G401 (cell line): ENCODE measurements at places on chromosomes 3 and 15.

- DNase-seq: no peak
Measured at GRCh38 chr15:78750566-78750965, 60.7 kb downstream of the ADAMTS7 start.

DNA sequence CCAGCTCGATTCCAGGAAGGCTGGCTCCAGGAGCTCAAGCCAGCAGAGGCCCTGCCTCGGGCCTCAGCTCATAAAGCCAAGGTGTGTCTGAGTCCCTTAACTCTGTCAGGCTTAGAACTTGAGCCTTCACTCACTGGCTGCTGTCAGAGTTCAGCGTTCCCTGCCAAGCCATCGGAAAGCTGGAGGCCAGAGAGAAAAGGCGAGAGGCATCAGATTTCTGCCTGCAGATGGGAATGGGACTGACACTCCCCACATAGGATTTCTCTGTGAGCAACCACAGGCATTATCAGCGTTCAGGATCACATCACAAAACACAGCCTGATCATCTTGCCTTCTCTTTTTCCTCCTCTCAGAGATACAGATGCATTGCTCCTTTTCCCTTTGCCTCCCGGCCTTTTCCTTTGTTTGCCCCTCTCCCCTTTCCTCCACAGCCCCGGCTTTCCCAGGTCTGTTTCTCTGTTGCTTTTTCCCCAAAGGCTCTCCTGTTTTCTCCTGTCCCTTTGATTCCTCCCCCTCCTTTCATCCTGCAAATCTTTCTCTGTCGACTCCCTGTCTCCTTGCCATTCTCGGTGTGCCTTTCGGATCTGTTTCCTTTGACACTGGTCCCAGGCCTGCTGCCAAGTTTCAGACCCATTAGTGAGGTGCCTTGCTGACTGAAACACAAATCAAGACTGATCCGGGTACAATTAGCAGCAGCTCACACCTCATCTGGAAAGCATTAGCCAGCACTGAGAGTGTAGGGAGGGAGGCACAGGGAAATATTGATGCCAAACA lies 44.5 kb upstream of the BOC start:
- peak; percentile 51 for DNase-seq

- DNase-seq: no peak
Measured at GRCh38 chr3:56154297-56154696, 314.0 kb downstream of the ERC2 start.

- DNase-seq: no peak
Measured at GRCh38 chr15:40097968-40098476, 10.7 kb downstream of the BMF start.

GRCh38 chr15:74319596-74320351 lies 47.7 kb downstream of the CYP11A1 start:
- no peak for DNase-seq

DNA sequence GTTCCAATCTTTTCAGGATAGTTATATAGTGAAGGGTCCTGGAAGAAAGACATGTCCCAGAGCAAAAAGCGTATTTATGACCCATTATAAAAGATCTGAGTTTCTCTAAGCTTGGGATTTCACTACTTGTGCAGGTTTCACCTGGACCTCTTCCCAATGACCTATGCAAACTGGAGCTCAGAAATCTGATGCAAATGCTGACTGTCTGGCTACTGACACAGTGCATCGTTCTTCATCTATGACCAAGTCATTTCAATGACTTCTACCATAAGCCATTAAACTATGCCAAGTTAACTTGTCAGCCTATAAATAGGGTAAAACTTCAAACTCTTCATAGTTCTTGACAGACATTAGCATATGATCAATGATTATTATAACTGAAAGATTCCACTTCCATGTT lies 11.1 kb downstream of the STAG1 start:
- no peak for DNase-seq

DNA sequence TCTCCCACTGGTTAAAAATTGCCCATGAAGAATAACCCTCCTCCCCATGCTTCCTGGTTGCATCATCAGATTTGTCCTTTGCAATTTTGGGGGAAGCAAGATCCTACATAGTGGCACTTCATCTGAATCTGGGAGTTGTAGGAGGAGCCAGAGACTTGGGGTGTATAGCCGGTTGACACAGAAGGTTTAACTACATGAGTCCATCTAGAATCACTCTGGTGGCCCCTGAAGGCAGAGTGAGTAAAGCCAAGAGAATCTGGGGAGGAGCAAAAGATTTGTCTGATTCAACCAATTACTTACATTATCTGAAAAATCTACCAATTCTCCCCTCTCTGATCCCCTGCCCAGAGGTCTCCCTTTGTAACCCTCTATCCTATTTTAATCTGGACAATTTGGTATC lies 50.1 kb downstream of the SYN2 start:
- no peak for DNase-seq

GRCh38 chr3:39208463-39209055 lies 16.2 kb upstream of the XIRP1 start:
- DNase-seq: peak; percentile 54

DNA sequence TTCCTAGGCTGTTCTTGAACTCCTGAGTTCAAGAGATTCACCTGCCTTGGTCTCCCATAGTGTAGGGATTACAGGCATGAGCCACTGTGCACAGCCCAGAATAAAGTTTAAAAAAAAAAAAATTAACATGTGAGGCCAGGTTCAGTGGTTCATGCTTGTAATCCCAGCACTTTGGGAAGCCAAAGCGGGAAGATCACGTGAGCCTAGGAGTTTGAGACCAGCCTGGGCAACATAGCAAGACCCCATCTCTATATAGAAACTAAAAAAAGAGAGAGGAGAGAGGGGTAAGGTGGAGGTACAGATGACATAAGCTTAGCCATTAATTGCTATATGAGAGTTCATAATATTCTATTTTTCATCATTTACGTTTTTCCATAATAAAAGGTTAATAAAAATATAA lies 21.5 kb downstream of the ZNF148 start:
- DNase-seq: no peak

DNA sequence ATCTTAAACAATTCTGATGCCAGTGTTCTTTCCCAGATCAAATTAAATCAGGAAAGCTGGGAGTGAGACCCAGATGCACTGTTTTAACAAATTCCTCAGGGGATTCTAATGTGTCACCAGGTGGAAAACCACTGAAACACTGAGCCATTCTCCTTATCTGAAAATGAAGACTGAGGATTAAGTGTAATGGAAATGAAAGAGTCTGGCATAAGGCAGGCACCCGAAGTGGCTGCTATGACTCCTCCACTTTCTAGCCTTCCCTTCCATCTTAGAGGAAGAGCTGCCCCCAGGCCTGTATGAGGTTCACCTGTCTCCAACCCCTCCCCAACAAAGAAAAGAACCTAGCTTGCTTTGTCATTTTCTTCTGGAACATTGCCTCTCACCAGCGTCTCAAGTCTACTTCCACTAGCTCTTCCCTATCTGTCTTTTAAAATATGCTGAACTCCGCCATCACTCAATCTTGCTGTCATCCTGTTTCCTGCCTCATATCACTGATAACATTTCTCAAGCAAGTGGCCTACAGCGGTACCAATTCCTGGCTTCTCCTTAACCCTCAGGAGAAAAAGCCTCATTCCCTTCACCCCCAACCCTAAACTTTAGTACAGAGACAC lies 13.7 kb upstream of the ABHD2 start:
- no peak for DNase-seq

GRCh38 chr3:46001178-46001577 lies 5.6 kb upstream of the FYCO1 start:
- DNase-seq: no peak

DNA sequence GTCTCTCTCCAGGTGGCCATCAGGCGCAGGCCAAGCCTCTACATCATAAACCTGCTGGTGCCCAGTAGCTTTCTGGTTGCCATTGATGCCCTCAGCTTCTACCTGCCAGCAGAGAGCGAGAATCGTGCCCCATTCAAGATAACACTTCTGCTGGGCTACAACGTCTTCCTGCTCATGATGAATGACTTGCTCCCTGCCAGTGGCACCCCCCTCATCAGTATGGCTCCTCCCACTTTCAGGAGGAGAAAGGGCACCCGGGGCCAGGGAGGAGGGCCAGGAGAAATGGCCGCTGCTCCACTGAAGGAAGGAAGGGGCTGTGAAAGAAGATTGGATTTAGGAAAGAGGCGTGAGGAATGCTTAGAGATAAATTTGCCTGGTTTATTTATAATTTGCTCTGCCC lies 6.6 kb downstream of the HTR3C start:
- no peak for DNase-seq

DNA sequence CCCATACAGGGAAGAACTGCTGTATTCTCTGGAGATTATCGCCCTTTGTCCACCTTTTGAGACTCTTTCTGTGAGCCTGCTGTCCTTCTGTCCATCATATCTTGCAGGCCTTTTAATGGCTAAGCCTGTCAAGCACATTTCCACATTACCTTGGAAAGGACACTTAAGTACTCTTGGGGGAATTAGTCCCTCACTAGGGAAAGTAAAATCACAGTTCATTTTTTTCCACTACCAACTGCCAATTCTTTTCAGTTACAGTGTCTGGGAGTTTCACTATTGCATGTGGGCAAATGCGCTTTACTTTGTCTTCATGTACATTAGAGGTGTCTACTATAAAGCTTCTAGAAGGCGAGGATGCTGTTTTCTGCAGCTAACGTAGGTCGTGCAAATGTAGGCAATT lies 242.1 kb downstream of the NSUN3 start:
- peak; percentile 12 for DNase-seq

- DNase-seq: peak; percentile 21
Measured at GRCh38 chr15:63945838-63946298, 100.4 kb downstream of the DAPK2 start.

- DNase-seq: no peak
Measured at GRCh38 chr15:38028869-38029268, 94.4 kb downstream of the TMCO5A start.

DNA sequence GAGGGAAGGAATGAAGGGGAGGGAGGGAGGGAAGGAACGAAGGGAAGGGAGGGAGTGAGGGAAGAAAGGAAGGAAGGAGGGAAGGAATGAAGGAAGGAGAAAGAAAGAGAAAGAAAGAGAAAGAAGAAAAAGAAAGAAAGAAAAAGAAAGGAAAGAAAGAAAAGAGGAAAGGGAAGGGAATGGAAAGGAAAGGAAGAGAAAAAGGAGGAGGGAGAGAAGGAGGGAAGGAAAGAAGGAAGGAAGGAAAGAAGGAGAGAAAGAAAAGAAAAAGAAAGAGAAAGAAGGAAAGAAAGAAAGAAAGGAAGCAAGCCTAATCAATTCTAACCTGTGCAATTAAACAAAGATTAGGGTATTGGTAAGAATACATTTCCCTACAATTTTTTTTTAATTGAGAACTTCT lies 238.6 kb downstream of the PYDC2 start:
- no peak for DNase-seq

DNA sequence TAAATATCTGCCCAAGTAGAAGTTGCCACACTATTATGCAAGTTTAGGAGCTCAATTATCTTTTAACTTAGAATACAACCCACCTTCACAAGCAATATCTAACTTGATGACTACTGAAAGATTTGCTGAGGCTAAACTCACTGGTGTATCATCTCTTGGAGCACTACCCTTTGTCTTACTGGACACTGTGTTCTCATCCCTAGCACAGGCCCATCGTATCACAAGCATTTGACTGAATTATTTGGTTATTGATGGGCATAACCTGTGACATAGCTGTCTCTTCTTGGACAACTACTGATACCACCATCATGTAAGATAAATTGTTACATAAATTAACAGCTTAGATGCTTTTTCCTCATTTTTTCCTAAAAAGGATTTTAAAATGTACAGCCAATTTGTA lies 216.2 kb upstream of the THBS1 start:
- no peak for DNase-seq

GRCh38 chr3:170636400-170636973 lies 50.6 kb upstream of the SLC7A14 start:
- no peak for DNase-seq

GRCh38 chr3:51379301-51379700 lies 5.8 kb upstream of the MANF start:
- no peak for DNase-seq

DNA sequence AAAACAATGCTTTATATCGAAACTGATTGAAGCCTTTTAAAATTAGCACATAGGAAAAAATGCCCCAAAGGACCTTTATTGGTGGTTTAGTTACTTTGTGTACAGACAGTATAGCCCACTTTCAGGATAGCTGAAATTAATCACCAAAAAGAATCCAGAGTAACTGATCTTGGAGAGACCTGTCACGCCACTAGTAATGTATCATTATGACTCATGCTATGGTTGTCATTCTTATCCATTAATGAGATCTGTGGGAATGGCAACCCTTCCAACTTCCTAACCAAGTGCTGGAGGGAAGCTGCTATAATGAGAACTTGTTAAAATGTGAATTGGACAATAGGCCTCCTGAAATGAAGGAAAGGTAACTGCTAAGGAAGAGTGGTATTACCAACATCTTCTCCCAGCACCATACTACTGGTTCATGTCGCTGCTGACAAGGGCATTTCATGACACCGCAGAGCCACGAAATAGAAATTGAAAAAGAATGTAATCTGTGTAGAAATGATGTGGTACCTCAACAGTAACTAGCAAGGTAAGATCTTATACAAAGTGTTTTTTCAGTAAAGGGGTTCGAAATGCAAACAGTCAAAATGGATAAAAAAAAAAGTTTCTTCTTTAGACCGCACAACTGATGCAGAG lies 7.1 kb upstream of the EMC4 start:
- DNase-seq: no peak
